Stimulated activated CD8-positive, alpha-beta memory T cell treated with anti-CD3 and anti-CD28 coated beads, Interleukin-4, amount 100 ng/mL, for 1 hour (primary cell): ENCODE measurements at places on chromosomes 7 and 10.

DNA sequence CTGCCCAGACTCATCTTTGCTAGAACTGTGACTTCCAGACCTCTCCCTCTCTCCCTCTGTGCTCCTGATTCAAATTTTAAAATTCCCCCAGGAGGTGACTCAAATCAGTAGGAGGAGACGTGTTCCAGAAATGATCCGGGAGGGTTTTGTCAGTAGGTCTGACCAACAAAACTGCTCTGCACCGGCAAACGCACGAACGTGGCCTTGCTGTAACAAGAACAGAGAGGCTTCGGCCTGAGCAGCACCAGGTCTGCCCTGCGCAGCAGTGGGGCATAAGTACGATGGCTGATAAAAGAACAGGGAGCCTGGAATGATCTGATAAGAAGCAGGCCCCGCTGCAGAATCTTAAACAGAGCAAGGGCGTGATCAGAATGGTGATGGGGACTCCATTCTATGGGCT is 152.7 kb upstream of the AUTS2 start:
- no peak for DNase-seq

GRCh38 chr7:65448816-65449504 is 75.3 kb downstream of the ZNF92 start:
- no peak for DNase-seq

DNA sequence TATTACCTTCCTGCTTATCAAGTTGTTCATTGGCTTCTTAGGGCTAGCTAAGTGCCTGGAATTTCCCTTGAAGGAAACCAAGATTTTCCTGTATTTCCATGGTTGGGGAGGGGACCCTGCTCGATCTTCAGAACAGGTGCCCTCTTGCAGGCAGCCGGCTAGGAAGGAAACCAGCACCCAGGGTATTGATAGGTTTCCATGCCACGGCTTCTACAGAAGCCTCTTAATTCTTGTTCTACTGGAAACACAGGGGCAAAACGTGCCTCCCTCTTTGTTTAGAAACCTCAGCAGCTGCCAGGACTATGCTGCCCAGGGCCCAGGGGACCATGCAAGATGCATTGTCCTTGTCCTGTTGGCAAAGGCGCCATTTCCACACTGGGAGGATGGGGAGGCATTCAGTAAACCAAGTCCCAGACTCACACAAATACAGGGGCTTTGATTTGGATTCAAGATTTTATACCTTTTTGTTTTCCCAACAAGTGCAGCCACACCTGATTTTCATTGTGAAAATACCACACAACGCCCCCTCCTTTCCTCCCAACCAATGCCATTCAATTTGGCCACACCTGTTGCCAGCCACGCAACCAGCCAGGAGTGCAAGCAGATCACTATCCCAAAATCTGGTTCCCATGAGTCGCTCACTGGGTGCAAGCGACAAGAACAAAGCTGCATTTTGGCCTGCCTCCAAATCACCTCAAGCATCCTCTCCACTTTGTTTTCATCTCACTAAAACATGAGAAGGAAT is 29.6 kb downstream of the C10orf71 start:
- DNase-seq = no peak

DNA sequence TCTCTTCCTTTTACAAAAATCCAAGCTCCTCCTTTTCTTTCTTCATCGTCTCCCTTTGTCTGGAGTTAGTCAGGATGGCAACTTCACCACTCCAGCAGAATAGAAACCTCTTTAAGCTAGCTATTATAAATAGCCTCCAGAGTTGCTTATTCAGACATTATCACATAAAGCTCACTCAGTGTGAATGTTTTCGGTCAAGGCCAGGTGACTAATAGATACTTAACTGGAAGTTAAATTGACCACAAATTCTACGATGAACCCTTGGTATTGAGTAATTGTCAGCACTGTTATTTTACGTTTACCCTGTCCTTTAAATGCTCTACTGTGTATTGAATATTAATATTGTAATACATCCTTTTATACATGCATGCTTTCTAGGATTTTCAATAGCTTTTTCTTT is 340.4 kb downstream of the OTUD1 start:
- no peak for DNase-seq

DNA sequence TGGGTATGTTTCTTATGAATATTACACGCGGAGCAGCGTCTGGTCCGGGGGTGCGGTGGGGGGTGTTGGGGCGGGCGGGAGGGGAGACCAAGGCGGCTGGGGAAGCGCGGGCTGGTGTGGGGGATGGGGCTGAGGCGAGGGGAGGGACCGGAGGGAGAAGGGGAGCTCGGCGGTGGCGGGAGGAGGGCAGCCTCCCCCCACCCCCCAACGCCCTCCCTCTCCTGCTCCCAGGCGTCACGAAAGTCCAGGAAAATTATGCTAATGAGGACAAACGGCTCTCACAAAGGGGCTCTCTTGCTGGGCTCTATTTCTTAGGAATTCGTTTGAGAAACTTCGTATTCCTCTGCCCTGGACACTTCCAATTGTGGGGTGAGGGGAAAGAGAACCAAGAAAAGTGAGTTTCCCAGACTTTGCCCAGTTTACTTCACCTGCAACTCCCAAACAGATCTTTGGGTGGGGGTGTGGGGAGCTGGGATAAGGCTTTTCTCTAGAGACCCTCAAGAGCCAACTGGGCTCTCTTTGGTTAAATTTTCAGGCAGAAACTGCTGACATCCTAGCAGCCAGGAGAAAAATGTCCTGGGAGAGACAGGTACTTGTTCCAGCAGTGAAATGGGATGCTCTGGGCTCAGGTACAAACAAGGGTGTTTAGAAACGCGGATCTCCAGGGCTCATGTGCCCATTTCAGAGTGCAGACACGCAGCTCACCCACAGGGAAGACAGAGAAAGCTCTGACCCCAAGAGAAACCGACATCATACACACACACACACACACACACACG is 11.7 kb upstream of the HOXA2 start:
- DNase-seq = no peak

- no peak for DNase-seq
Measured at GRCh38 chr10:33120275-33120674, 162.2 kb upstream of the ITGB1 start.

DNA sequence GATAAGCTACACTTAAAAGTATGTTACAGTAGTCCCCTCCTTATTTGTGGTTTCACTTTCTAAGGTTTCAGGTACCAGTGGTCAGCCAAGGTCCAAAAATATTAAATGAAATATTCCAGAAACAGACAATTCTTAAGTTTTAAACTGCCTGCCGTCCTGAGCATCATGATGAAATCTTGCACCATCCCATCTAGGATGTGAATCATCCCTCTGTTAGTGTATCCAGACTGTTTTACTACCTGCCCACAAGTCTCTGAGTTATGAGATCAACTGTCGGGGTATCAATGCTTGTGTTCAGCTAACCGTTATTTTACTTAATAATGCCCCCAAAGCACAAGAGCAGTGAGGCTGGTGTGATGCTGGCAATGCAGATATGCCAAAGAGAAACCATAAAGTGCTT is 11.4 kb downstream of the KDM7A start:
- no peak for DNase-seq
